ENCODE measurements at places on chromosomes 11 and 22. TPM values are rescaled to one million over a fixed set of nuclear protein-coding genes. Genes with fewer than 3 reads are reported as not detected.

- no peak for DNase-seq
- H3K4me1 ChIP-seq, result no peaks in the 10 kb centered on the region
- H3K27ac ChIP-seq, result no peak overlapping the region
- H3K4me3 ChIP-seq, result no peak overlapping the region
Observed at GRCh38 chr22:35008213-35008612, 57.7 kb upstream of the ISX start.

DNA sequence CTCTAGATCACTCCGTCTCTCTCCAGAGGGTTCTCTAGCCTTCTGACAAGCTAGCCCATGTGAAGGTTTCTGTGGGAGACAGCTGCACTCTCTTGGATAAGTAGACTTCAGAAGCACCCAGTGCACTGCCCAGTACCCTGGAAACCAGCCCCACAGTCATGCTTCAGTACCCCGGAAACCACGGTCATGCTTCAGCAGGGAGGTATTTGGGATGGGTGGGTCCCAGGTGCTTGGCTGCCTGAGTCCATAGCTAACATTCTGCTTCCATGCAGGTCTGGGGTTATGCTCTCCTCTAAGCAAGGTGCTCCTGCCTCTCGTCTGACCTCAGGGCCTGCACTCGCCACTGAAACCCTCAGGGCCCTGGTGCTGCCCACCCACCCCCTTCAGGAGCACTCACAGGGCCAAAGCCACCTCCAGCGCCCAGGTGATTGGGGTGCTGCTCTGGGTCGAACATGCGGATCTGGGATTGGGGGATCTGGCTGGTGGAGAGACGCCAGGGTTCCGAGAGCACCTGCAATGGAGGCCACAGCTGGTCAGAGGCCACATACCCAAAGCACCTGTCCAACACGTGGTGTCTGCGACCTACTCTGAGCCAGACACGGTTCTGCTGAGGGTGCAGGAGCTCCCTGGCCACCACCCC is 7.3 kb upstream of the SYCE3 start:
- no peak overlapping the region for H3K27ac ChIP-seq
- H3K27me3 ChIP-seq, result no peaks in the 10 kb centered on the region
- H3K4me3 ChIP-seq, result no peak overlapping the region
- H3K4me1 ChIP-seq, result peaks cover 4% of the 10 kb centered on the region
- H3K36me3 ChIP-seq, result no peaks in the 10 kb centered on the region

- no peak overlapping the region for H3K4me3 ChIP-seq
- DNase-seq, result no peak
- no peaks in the 10 kb centered on the region for H3K36me3 ChIP-seq
- H3K27me3 ChIP-seq, result no peaks in the 10 kb centered on the region
Observed at GRCh38 chr22:44520465-44521094, 22.5 kb upstream of the RTL6 start.

DNA sequence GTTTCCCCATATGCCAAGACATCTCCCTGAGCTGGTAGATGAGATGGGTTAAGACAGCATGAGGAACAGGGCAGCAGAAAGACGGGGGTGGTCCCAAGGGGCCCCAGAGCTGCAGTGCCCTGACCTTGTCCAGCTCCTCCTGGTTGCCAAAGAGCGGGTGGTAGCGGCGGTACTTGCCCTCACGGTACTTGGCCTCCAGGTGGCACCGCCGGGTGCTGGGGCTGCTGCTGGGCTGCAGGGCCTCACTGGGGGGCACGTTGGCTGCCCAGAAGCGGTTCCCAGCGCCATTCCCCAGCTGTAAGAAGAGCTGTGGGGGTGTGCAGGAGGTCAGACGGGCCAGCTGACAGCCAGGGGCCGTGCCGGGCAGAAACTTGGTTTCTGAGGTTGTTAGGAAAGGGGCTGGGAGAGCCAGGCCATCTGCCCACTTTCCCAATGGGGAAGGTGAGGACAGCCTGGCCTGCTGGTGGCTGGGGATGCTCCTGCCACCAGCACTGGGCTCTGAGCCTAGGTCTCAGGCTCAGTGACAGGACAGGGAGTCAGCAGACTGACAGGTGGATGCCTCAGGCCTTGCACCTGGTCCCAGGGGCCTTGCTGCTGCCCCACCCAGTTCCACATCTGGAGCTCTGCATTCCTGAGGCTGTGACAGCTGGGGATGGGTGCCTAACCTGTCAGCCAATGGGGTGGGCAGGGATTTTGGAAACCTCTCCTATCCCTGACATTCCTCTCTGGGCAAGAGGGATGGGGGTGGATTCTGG is 30.0 kb upstream of the PDE2A start:
- no peak for DNase-seq
- H3K27me3 ChIP-seq, result no peaks in the 10 kb centered on the region
- peaks cover 5% of the 10 kb centered on the region for H3K4me1 ChIP-seq

DNA sequence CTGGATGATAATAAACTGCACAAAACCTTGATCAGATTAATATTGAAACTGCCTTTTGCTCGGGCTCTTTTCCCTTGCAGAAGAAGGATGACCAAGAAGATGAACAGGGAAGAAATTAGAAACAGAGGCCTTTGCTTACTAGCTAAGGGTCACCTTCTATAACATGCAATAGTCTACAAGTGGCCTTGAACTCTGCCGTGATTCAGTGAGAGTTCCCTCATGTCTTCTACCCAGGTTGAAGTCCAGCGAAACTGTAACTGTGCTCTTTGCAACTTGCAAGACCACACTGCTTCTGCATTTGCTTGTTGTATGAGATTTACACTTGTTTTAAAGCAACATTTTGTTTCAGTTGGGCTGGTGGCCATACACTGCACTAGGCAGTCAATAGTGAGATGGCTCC is 108.4 kb downstream of the IGLL1 start:
- H3K4me3 ChIP-seq, result no peak overlapping the region
- no peak for DNase-seq
- no peaks in the 10 kb centered on the region for H3K27me3 ChIP-seq
- H3K27ac ChIP-seq, result no peak overlapping the region

- no peaks in the 10 kb centered on the region for H3K27me3 ChIP-seq
- H3K4me1 ChIP-seq, result peaks cover 14% of the 10 kb centered on the region
- DNase-seq, result no peak
- H3K27ac ChIP-seq, result no peak overlapping the region
- no peaks in the 10 kb centered on the region for H3K36me3 ChIP-seq
Observed at GRCh38 chr11:65777821-65778361, 2.9 kb downstream of the AP5B1 start.

- no peaks in the 10 kb centered on the region for H3K27me3 ChIP-seq
- H3K27ac ChIP-seq, result no peak overlapping the region
- no peaks in the 10 kb centered on the region for H3K4me1 ChIP-seq
- H3K36me3 ChIP-seq, result no peaks in the 10 kb centered on the region
- DNase-seq, result no peak
Observed at GRCh38 chr22:19810381-19811201, 44.1 kb downstream of the GNB1L start.

DNA sequence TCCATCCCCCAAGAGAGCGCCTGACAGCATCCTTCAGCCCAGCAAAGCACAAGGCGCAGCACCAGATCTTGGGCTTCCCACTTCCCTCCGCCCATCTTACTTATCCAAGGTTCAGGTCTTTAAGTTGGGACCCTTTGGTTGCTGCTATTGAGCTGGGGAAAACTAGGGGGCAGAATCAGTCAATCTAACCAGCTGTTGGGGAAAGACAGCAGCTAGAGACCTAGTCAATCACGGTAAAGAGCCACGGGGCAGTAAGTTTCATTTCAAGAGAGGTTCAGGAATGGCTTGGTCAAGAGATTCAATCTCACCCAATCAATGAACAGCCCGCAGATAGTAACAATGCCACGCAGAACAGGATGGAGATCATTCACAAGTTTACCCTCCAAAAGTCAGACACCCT is 1.7 kb downstream of the ABTB2 start:
- H3K27me3 ChIP-seq, result peaks cover 17% of the 10 kb centered on the region
- no peaks in the 10 kb centered on the region for H3K36me3 ChIP-seq
- H3K4me3 ChIP-seq, result peak overlapping the region; percentile 49
- peaks cover 13% of the 10 kb centered on the region for H3K4me1 ChIP-seq
- no peak overlapping the region for H3K27ac ChIP-seq

DNA sequence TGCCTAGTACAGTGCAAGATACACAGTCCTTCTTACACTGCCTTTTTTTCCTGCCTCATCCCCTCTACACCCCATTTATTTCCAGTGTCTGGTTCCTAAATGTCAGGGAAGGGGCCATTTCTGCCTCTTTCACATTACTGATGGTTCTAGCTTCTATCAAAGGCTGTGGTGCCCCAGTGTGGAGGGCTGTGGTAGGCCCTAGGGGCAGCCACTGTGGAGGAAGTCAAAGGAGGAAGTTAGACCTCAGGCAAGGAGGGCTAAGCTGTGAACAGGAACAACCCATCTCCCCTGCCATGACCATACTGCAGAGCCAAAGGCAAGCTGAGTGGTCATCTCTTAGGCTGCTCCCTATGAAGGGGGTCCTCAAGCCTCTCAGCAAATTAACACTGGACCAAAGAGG is 81.9 kb upstream of the CRTAM start:
- no peaks in the 10 kb centered on the region for H3K4me1 ChIP-seq
- no peaks in the 10 kb centered on the region for H3K27me3 ChIP-seq
- peak; percentile 52 for DNase-seq
- no peak overlapping the region for H3K27ac ChIP-seq

- H3K27ac ChIP-seq, result no peak overlapping the region
- H3K4me3 ChIP-seq, result no peak overlapping the region
- H3K36me3 ChIP-seq, result no peaks in the 10 kb centered on the region
- no peak for DNase-seq
- peaks cover 26% of the 10 kb centered on the region for H3K4me1 ChIP-seq
Observed at GRCh38 chr11:553988-554340, 6.6 kb downstream of the LMNTD2 start.

DNA sequence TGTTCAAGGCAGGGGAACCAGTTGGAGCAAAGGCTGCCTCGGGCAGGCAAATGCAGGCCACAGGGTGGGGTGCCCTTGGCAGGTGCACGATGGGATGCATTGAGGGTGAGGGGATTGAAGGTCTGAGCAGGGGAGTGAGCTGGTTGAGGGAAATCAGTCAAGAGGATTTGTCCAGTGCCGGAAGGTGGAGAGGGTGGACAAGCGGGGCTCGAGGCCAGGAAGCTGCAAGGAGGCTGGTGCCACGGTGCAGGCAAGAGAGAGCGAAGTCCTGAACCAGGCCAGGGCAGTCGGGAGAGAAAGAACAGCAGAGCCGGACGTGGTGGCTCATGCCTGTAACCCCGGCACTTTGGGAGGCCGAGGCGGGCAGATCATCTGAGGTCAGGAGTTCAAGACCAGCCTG is 10.4 kb upstream of the MS4A10 start:
- DNase-seq, result no peak
- H3K27ac ChIP-seq, result no peak overlapping the region
- no peaks in the 10 kb centered on the region for H3K27me3 ChIP-seq
- H3K36me3 ChIP-seq, result no peaks in the 10 kb centered on the region
- no peak overlapping the region for H3K4me3 ChIP-seq

The OR2AG1 gene
- not detected for total RNA-seq

The MS4A3 gene
- not detected for total RNA-seq

The OR10D3 gene
- total RNA-seq, result not detected

The DAGLA gene
- 31.4 TPM for total RNA-seq

The ESRRA gene
- 266 TPM for total RNA-seq

The NXPE4 gene
- 272 TPM for total RNA-seq

The UBQLN3 gene
- total RNA-seq, result 0.75 TPM

The OR8A1 gene
- not detected for total RNA-seq

The DRICH1 gene
- total RNA-seq, result 0.48 TPM
